Hematopoietic multipotent progenitor cell treated with erythropoietin and hydrocortisone succinate and interleukin-3 and kit ligand, for 4 days (in vitro differentiated cells): ENCODE measurements at places on chromosomes 1 and 21.

DNA sequence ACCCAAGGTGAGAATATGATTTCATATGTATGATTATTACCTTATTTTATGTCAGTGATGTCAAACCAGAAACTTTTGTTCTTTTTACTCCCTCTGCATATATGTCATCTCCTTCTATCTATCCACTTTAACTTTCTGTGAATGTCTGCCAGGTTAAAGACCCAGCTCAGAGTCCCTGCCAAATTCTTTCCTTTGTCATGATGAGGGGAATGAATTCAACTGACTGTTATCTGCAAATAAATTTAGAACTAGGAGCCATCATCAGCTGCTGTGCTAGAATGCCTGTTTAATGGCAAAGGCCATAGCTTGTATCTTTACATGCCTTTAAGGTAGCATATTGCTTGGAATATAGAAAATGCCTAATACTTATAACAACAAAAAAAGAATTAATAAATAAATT is 815.6 kb upstream of the NEGR1 start:
- no peak for DNase-seq

DNA sequence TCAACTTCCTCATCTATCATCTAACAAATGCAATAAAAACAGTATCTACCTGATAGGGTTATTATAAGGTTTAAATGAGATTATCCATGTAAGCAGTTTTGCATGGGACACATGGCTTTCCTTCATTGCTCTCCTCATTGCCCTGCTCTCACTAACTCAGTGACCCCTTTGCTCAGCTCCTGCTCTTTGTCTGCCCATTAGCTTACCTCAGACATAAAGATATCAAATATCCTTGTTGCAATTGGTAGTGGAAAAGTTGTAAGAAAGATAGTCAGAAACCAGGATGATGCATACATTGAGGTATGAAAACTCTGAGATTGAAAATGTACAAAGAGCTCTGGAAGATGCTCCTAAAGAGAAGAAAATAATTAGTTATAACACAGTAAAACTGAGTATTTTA is 89.8 kb downstream of the EVI5 start:
- DNase-seq = no peak

DNA sequence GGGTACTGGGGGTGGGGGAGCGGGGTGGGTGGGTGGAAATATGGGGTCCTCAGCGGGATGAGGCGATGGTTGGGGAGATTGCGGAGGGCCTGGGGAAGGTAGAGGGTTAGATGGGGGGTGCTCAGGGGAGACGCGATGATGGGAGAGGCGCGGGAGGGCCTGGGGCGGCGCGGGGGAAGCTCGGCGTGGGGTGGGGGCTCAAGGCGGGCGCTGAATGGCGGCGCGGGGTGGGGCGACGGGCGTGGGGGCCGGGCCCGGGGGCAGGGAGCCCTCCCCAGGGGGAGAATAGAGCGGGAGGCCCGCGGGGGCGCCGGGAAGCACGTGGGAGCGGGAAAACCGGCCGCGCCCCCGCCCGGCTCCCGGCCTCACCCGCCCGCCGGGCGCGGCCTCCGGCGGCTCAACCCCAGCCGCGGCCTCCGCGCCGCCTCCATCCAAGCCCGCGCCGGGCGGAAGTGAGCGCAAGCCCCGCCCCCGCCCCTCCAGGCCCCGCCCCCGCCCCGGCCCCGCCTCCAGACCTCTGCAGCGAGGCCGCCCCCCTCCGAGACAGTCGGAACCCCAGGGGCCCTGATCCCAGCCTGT is at the start of gene FAAP20:
Gene FAAP20, minus strand, starts transcription at position 454 of the 579 bp plus-strand sequence. Its CDS starts 23 bp downstream, at position 431.
- DNase-seq = peak; percentile 83

DNA sequence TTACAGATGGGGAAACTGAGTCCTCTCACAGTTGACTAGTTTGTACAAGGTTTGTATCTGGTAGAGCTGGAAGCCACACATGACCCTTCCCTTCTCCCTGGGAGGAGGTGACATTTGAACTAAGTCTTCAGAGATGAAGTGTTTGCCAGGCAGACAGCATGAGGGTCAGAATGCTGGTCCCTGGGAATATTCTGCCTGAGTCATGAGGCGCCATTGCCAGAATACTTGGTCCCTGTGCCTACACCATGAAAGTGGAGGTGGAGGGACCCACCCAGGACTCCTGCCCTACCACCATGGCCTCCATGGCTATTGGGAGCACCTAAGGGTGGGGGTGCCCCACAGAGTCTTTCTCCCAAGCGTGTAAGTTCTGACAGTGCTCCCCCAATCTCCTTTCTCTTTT is 7.0 kb downstream of the RPS6KA1 start:
- DNase-seq = no peak

DNA sequence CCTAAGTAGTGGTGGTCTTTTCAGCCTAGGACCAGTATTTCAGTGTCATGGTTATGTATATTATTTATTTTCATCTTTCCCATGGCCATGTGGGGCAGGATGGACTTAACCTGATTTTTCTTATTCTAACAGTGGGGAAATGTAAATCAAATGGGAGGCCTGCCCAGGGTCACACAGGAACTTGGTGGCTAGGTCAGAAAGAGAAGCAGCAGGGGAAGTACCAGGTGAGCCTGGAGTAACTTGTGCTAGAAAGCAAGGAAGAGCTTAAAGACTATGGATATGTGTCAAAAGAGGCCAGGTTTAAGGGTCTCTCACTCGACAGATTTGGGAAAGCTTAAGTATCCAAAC is 936 bp downstream of the ZFP69B start:
- no peak for DNase-seq
